ENCODE measurements at places on chromosomes 11 and 22. TPM values are rescaled to one million over a fixed set of nuclear protein-coding genes. Genes with fewer than 3 reads are reported as not detected.

The XKR3 gene
- not detected for total RNA-seq

GRCh38 chr22:47658182-47658581 lies 895.7 kb downstream of the TBC1D22A start:
- no peaks in the 10 kb centered on the region for H3K36me3 ChIP-seq
- no peak for DNase-seq
- peaks cover 14% of the 10 kb centered on the region for H3K4me1 ChIP-seq
- H3K27me3 ChIP-seq, result no peaks in the 10 kb centered on the region
- no peak overlapping the region for H3K27ac ChIP-seq

The TMEM191C gene
- total RNA-seq, result 0.40 TPM

GRCh38 chr11:2911088-2911784 lies 18.0 kb downstream of the PHLDA2 start:
- no peak overlapping the region for H3K27ac ChIP-seq
- H3K4me1 ChIP-seq, result peaks cover 17% of the 10 kb centered on the region
- H3K4me3 ChIP-seq, result no peak overlapping the region
- no peak for DNase-seq
- H3K27me3 ChIP-seq, result peaks cover 35% of the 10 kb centered on the region
